ENCODE measurements at places on chromosomes 7 and 10.

DNA sequence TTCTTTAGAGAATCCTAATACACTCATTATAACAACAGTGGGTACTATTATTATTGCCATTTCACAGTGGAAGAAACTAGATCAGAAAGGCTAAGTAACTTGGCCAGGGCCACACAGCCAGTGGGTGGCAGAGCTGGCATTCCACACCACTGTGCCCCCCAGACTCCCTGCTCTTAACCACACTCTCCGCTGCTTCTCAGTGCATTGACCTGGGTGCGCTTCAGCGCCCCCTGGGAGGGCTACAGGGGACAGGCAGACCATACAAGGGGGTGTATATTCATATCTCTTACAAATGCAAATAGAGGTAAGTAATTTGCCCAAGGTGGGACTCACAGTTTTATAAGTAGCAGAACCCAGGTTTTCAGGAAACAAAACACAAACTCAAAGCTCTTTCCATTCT, 77.0 kb upstream of the NMT2 start:
- no peak for DNase-seq

DNA sequence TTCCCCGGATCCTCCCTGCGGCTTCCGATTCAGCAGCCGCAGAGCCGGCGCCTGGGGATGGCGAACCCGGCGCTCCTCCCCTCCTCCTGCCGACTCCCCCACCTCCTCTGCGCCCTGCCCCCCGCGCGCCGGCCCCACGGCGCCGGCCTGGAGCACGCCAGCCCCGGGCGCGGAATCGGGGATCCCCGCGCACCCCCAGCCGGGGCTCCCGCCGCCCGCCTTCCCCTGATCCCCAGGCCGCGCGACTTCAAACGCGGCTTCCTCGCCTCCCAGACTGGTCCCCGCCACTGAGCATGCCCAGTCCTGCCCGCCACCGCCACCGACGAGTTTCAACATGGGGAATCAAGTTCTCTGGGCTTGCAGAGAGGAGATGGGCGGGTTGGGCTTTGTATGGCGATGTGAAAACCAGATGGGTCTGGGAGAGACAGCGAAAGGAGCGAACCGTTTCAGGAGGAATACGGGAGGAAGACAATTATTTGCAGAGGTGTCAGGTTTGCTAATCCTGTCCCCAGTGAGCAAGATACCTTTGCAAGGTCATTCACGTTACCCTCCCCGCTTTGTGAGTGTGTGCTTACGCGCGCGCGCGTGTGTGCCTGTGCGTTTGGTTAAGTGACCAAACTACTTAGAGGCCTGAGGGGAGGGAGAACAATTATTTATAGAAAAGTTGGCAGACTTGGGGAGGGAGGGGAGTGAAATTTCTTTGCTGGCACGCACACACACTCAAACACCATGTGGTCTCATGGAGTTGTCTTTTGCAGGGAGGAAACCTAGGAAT, at the start of gene PANK1:
Gene PANK1 (minus strand): TSS at position 276 of the 775 bp plus-strand sequence. CDS start 351 bp downstream, outside the sequence.
- DNase-seq = peak; percentile 89

GRCh38 chr10:107880185-107880584, 715.7 kb upstream of the SORCS1 start:
- no peak for DNase-seq

DNA sequence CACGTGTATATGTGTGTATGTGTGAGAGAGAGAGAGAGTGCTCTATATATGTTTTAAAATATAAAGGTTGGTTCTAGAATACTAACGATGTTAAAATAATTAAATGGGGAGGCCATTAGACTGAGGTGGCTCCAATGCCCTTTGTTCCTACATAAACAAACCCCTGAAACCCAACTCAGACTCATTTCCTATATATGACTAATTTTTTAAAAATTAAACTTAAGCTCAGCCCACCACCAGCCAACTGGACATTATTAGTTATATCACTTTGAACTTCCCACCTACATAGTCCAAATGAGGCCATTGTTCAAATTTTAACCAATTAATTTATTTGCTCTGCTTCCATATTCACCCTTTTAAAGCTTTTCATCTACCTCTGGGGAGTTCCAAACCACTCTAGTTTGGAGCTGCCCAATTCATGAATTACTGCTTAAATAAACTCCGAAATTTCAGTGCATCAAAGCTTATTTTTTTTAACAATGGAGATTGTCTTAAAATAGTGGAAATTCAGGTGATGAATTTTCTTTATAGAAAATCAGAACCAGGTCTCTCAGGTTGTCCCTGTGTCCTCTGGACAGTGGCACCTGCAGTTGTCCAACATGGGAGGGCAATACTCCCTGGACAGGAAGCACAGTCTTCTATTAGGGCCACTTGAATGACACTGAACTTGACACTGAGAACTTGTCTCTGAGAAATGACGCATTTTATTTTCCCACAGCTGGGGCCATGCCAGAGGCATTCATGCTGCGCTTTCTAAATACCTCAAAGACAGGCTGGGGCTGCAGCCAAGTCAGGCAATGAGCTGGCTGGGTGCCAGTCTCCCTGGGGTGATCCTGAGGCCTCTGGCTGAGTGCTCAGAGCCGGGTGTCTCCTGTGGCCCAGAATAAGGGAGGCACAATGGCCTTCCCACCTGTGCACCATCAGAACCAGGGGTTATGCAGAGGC, 109.5 kb upstream of the TMEM72 start:
- peak; percentile 78 for DNase-seq

DNA sequence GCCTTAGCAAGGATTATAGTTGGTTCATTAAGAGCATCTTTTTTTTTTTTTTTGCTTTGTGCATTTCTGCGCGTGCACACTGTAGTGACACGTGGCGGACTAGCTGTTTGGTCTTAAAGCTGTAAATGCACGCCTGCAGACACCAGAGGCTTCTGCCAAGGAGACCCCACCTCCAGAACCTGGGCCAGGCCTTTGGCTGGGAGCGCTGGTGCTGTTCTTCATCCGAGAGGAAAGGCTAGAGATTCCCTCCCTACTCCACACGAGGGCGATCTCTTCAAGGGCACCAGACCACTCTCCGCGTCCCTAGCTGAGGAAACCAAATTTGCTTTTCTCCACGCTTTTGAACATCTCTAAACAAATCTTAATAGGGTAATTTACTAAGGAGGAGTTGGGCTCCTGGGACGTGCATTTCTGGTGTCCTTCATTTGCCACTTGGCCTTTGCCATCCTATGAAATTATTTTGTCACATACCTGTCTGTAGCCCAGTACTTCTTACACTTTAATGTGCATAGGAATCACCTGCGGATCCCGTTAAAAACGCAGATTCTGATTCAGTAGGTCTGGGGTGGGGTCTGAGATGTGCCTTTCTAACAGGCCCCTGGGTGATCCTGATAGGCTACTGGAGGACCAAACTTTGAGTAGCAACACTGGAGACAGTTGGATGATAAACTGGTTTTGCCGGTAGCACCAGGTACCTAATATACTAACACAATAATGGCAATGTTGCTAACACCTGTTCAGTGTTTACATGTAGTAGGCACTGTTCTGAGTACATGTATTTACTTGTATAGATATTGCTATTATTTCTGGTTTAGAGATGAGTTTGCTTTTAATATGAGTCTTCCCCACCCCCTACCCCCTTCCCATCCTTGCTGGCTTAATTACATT, 1.3 kb upstream of the SLC26A5 start:
- DNase-seq = peak; percentile 42

- no peak for DNase-seq
Observed at GRCh38 chr10:27618906-27619305, 114.8 kb downstream of the RAB18 start.

GRCh38 chr7:150784120-150784736, 15.9 kb downstream of the TMEM176B start:
- DNase-seq = no peak

DNA sequence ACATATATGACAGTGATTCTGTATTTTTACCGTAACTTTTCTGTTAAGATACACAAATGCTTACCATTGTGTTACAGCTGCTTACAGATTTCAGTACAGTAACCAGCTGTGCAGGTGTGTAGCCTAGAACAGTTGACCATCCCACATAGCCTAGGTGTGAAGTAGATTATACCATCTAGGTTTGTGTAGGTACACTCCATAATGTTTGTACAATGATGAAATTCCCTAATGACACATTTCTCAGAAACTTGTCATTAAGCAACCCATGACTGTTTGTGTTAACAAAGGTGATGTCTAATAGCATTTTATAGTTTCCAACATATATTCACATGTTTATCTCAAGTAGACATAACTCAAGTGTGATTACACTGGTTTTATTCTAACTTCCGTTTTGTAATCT, 218.5 kb downstream of the PLXDC2 start:
- no peak for DNase-seq

- DNase-seq = no peak
Observed at GRCh38 chr10:111479966-111480365, 403.1 kb downstream of the ADRA2A start.

- no peak for DNase-seq
Observed at GRCh38 chr7:11616466-11616865, 215.5 kb downstream of the THSD7A start.

DNA sequence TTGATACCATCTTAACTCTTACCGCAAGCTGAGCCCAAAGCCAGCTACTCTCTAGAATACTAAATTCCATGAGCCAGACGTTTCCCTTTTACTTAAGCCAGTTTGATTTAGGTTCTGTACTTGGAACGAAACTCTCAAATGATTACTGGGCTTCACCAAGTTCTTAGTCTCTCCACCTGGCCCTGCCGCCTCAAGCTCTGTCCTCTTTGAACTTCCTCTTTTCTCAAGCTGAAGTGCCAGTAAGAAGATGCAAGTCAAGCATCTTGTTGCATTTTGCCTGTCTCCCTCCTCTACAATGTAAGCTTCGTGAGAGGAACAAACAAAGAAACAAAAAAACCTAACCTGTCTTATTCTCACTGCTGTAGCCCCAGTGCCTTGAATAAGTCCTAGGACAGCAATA, 358.2 kb upstream of the NPVF start:
- no peak for DNase-seq

DNA sequence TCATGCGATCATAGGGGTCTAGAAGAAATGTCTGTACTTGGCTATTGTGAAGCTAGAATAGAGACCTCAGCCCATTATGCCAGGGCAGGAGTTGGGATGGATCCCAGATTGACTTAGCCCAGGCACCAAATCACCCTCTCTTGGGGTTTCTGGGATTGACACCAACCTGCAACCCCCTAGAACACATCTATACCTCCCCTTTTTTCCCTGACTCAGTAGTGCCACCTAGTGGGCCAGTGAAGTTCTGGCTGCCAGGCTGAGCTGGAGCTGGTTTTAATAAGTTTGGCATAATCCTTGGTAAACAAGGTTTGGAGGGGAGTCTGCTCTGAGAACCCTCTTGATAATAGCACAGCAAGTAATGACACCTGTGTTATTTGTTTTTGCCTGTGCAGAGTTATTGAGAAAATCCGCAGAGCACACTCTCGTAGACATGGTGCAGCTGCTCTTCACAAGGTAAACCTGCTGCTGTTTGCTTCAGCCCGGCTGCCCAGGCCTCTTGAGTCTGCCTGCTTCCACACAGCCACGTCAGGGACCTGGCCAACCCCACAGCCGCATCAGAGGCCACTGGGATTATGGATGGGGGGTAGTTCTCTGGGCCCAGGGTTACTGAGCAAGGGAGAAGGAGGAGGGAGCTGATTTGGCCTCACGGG, 43.3 kb upstream of the NFKB2 start:
- peak; percentile 74 for DNase-seq

DNA sequence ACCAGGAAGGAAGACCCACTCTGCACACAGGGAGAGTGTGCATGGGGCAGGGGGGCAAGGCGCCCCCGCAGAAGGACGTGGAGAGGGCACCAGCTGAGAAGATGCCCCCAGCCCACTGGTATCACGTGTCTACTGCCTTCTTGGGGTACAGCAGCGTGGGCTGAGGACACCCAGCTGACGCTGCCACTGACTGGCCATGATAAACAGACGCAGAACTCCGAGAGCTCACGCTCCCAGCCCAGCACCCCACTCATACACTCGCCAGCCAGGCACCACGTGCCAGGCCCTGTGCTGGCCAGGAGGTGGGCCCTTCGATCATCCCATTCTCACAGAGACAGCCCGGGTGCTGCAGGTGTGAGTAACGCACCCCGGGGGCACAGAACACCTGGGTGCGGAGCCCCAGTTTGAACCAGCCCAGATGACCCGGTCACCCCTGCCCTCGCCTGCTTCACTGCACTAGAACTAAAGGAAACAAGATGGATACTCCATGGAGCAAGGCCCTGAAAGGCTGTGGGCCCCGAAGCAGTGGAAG, 199.8 kb downstream of the MAD1L1 start:
- no peak for DNase-seq

DNA sequence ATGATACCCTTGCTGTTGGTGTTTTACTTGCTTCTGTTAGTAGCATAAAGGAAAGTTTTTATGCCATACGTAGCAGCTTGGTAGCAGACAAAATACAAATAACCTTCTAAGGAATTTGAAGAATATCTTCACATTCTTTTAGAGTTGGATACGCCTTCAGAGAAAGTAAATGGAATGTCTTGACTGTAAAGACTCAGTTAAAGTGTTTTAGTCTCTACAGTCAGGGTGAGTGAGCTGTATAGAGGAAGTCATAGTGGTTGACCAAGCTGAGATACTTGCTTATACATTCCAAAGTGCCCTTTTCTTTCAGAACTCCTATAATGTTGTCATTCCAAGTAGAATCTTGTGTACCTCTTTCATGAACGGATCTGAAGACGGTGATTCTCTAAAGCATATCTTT, 37.7 kb downstream of the RABGEF1 start:
- DNase-seq = no peak

- DNase-seq = no peak
Observed at GRCh38 chr7:12554351-12554750, 16.2 kb upstream of the SCIN start.

DNA sequence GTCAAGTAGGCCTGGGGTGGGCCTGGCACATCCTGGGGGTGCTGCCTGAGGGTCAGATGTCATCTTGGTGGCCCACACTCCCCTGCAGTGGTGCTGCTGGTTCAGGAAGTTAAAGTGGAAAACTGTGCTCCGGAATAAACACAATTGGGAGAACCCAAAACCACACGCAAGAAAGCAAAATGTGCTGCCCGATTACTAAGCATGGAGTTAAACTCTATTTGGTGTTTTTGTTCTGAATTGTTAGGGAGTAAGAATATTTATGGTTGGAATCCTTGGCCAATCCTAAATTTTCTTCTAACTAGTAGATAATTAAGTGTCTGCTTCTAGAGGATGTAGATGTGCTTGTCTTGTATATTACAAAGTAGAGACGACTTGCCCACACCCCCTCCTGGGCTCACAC, 131.4 kb downstream of the MGMT start:
- no peak for DNase-seq

DNA sequence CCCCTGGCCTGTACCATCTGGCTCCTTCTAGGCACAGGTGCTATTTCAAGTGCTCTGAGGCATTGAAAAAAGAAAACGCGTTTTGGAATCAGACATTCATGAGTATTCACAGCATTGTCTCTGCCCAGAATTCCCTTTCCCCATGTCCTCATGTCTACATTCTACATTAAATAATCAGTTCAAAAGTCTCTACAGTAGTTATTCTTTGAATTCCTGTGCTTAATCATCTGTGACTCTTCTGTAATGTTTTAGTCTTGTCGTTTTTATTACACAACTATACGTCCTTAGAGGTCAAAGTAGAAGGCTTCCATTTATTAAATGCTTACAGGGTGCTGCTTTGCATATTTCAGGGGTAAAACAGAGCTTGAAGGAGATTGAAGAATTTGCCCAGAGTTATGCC, 95.7 kb downstream of the BICC1 start:
- no peak for DNase-seq
